COR-L47 (cell line): ENCODE measurements at places on chromosomes 1 and 21.

DNA sequence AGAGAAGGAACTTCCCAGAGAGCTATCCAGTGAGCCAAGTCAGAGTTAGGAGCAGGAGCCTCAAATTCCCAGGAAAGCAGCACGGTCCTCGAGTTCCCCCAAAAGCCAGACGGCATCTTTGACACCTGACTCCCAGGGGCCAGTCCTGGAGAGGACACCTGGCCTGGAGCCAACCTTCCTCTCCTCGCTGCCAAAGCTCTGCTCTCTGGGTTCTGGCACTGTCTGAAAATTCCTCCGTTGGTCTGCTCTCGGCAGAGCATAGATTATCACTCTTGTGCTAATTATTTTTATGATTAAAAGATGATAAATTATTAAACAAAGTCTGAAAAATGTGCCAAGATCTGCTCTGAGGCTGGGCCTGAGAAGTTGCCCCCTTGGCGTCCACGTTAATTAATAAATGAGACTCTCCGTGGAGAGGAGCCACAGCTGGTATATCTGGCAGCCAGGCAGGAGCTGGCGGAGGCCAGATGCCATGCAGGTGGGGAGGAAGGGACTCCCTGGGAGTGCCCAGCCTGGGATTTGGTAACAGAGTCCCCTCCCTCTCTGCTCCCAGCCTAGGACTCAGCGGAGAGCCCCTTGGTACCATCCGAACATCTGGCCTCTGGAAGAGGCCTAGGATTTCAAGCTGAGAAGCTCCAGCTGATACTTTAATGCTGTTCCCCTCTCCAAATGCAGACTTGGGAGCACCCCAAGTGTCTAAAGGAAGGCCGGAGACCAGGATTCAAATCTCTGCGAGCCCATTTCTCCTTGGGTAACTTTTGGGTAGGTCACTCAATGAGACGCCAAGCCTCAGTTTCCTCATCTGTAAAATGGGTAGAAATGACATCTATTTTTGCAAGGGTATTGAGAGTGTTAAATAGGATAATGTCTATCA, 163.7 kb upstream of the POU3F1 start:
- no peak for DNase-seq

GRCh38 chr1:116372191-116372590, 853 bp upstream of the ATP1A1 start:
- no peak for DNase-seq

DNA sequence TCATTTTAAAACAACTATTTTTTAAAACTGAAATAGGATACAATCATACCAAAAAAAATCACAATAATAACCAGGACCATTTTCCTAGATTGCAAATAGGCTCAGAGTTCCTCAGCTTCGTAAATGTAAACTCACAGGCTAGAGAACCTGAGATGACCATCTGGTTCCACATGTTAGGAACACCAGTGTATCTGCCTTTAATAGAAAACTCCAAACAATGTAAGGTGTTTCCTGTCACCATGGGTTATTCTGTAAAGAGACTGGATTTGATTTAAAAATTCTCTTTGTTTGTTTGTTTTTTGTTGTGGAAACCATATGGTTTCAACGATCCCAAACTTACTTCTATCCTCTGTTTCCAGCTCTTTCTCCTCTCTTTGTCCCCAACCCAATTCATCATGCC, 197.5 kb downstream of the ZZZ3 start:
- DNase-seq, result no peak

- no peak for DNase-seq
Observed at GRCh38 chr1:34747638-34747941, 7.3 kb upstream of the GJB5 start.

- no peak for DNase-seq
Observed at GRCh38 chr21:41761211-41761933, 5.5 kb downstream of the RIPK4 start.
